ENCODE measurements at places on chromosomes 4 and X.

DNA sequence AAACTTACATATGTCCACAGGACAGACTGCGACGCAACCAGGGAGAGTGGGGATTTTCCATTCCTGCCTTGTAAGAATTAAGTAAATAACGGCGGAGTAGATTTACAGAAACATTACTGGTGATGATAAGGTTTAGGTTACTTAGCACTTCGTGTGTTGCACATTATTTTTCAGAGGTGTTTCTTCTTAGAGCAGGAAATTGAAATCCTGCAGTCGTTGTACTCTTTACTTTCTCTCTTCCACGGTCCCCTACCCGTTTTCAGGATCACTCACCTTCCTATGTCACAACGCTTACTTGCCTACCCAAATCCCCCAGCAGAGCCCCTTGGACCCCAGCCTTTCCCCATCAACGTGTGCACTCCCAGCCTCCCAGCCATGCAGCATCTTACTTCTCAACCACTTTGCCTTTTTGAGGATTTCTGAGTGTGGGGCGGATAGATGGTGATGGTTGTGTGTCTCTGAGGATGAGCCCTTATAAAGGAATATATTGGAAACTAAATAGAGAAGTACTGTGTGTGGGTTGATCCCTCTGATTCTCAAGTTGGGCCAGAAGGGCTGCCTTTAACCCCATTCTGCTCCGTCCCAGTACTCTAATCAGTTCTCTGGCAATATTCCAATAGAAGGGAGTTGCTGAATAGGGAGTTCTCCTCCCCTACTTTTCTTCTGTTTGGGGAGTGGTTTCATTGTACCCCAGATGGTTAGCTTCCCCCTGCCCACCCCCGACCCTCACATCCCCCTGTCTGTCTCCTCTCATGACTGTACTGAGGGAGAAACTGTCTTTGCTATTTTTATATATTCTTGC, 1.6 kb downstream of the MID2 start:
- no peak for DNase-seq

DNA sequence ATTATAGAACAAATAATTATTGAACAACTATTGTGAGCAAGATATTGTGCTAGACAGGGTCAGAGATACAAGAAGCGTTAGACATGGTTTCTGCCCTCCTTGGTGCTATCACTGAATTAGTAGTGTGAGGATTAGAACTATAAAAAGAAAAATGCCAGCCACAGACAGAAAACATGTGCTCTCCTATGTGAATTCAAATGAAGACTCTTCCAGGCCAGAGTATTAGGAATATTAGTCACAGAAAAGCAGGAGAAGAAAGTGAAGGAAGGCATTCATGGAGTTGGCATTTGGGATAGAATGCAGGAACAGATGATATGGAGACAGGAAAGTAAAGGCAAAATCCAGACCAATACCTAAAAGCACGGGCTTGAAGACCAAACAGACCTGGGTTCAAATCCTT, 179.6 kb upstream of the TENM3 start:
- no peak for DNase-seq

- DNase-seq: no peak
Measured at GRCh38 chr4:155667222-155667567, 547 bp downstream of the GUCY1A1 start.

DNA sequence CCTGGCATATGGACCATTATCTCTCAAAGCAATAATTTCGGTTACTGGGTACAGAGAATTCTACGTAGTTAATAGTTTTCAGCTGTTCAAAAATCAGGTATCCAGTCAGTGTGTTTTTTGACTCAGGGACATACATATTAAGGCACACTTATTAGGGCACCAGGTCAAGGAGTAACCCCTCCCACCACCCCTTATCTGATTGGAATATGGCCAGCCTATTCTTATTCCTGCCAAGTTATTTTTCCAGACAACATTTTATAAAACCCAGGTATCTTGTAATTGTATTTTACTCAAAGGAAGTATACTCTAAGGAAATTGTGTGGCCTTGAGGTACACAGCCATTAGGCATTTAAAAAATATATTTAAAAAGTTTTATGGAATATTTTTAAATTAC, 4.3 kb downstream of the ZFX start:
- DNase-seq: no peak

- DNase-seq: no peak
Measured at GRCh38 chr4:143084566-143084965, 100.2 kb upstream of the USP38 start.

DNA sequence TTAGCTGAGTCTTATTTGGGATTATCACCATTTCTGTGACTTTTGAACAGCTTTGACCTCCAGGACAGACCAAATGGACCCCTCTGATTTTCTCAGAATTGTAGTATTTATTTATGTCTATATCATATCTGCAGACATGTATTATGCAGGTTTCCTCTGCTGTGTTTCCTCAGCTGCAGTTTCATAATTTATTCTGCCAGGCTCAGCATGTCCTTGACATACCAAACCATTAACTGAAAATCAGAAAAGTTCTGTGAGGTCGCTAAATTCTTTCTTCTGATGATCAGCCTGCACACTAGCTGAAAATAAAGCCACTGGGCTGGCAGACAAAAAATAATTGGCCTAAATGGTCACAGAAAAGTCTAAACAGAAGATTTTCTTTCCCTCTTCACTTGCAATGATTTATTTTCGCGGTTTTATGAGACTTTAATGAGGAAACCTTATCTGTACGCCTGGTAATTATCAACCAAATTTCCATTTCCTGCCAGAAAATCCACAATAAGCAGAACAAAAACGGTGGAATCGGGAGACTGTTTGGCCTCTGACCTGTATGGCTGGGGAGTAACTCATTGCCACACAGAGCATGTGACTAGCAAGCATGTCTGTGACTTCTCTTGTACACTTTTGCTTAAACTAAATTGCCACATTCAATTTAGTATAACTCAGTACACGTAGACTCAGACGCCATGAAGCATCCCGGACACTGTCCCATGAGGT, 150.9 kb downstream of the ENPP6 start:
- DNase-seq: no peak

DNA sequence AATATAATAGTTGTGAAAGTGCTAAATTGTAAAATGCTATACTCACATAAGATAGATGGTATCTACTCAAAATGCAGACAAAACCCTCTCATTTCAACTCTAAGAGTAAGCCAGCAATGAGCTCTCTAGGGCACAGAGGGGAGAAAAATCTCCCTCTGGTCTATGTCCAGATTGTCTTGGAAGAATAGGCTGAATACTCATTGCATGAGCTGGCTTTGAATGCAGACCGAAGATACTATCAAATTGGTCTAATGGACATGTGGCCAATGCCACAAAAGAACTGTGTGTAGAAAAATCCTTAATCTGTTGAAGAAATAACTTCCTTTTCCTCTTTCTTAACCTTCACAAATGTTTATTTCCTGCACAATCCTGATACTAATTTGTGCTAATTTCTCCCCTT, 3.5 kb downstream of the ZXDA start:
- no peak for DNase-seq

GRCh38 chr4:105389167-105389566, 84.7 kb downstream of the PPA2 start:
- no peak for DNase-seq

GRCh38 chrX:78019586-78020483, 50.4 kb upstream of the PGAM4 start:
- DNase-seq: no peak

DNA sequence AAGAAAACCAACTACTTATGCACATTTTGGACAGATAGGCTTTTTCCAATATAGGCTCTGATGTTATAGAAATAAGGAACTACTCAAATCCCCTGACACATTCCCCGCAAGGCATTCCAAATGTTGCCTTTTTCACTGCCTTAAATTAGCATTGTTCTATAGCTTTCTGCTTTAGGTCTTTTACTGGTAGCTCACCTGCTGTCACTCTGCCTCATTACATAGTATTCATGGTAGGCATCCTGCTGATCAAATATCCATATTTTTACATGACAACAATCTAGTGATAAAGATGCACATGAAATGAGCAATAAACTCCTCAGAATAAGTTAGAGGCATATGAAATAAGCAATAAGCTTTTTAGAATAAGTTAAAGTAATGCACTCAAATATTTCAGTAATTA, 542.7 kb downstream of the FAM133A start:
- DNase-seq: no peak

DNA sequence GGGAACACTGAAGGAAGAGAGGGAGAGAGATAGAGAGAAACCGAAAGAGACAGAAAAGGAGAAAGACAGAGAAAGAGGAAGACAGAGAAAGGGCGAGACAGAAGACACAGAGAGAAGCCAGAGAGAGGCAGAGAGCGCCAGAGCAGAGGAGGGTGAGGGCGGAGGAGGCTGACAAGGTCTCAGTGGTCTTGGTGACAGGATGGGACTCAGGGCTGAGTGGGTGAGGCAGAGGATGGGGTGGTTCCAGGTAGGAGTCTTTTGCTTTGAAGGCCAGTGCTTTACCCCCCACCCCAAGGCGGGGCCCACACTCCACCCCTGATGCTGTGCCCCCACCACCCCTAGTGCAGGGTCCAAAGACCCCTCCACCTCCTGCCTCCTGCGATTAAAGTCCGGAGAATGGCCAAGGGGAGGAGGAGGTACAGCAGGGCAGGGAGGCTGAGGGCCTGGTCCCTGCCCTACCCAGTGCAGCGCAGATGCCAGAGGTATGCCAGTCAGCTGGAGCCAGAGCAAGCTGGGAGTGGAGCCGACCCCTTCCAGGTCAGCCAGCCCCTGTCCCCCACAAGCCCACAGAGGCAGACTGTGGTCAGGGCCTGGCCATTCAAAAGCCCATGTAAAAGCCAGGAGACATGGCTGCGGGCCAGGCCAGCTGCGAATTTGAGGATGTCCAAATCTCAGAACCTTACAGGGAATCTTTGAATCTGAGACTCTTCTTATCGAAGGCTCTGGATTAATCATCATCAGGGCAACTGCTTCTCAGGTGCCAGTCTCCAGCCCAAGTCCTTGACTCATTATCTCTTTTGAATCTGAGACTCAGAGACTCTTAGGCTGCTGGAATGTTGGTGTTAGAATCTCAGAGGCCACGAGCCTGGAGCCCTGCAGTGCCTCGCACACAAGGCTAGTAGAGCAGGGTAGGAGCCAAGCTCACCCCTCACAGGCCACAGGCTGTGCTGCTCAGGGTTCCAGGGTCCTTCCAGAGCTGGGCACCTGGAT, 758 bp downstream of the IQSEC2 start:
- DNase-seq: no peak

GRCh38 chr4:89641367-89641687, 195.6 kb downstream of the SNCA start:
- no peak for DNase-seq

- DNase-seq: no peak
Measured at GRCh38 chrX:131288738-131289511, at the start of gene IGSF1. Gene IGSF1, minus strand, starts transcription at chrX:131289306. Its CDS starts 2,632 bp downstream, at chrX:131286674.

DNA sequence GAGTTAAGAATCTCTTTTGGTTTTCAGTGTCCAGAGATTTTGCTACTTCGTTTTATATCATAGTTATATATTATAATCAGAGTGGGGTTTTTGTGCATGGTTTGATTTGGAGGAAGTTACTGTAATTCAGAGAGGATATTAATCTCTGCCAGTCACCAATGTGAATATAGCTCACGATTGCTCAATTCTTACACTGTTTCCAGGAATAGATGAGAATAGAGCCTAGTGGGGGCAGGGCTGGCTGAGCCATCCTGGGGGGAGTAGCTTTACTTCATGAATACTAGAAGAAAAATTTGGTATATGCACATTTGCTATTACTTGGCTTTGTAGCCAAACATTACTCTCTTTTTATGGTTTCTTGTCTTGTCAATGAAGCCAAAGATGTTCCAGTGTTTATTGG, 60.9 kb upstream of the TRPC3 start:
- DNase-seq: no peak

DNA sequence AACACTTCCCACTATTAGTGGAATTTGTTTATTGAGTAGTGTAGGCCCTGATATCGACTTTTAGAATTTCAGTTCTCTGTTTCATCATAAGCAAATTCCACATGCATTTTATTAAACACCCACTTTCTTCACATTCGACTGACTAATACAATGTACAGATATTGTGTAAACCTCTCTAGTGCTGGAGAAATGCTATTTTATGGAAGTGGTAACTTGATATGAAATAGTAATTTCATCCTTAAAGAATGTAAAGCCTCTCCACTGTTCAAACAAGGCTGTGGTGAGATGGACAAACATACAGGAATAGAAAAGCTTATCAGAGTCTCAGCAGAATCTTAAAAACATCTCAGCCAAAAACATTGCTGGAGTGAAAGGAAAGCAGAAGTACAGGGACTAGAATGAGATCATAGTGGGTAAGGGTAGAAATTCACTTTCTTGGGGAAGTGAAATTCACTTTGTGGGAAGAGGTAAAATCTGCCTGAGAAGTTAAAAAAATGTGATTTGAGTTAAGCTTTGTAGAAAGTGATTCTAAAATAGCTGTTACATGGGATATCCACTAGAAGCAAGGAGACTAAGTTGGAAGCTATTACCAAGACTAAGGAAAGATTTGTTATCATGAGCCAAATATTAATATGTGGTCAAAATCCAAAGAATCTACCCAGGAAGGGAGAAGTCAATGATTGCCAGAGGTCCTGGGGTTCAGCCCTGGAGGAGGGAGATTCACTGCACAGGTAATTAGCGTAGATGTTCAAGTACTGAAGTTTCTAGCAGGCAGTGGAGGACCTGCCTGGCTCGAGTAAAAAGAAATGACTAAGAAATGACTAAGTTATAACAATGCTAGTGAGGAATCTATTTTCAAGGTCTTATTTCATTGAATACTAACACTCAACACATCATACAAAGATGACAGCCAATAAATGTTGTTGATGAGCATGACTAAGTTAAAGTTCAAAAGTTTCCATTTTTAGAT, 398.3 kb upstream of the FAM47C start:
- no peak for DNase-seq

DNA sequence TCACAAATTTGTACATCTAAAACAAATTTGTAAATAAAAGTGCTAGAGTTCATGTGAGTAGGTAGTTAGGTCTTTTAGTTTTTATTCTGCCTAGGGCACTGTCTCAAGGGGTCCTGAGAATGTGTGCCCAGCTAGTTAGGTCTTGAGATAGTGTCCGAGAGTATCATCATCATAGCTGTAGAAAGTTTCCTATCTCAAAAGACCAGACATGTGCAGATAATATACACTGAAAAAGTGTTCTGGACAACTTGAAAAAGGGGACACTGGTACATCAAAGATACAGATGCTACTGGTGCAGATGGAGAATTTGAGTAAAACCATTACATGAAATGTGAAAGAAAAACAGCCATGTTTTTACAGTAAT, 1.8 kb upstream of the ZCCHC4 start:
- DNase-seq: no peak

DNA sequence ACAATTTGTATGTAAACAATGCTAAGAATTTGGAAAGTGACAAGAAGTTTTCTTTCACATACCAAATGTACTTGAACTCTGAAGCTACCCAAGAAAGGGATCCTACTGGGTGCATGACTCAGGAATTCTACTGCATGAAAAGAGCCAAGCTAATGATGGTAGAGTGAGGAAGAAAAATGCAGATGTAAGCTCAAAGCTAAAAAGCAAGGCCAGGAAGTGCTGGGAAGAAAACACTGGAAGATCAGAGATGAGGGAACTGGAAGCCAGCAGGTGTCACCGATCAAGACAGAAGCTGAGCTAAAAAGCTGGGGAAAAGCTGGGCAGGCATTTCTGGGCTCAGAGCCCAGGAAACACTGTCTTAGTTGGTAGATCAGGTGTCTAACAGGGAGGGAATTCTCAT, 449.1 kb downstream of the NKX6-1 start:
- no peak for DNase-seq

GRCh38 chr4:54234497-54235205, 5.6 kb downstream of the PDGFRA start:
- DNase-seq: no peak

Data from stimulated activated CD8-positive, alpha-beta memory T cell treated with anti-CD3 and anti-CD28 coated beads, Interleukin-4, amount 100 ng/mL, for 1 hour (primary cell).